ENCODE measurements at places on chromosomes 2 and 18. TPM values are rescaled to one million over a fixed set of nuclear protein-coding genes. Genes with fewer than 3 reads are reported as not detected.
A peak's percentile ranks its signal among the peaks of the same experiment; 100 is the strongest.

DNA sequence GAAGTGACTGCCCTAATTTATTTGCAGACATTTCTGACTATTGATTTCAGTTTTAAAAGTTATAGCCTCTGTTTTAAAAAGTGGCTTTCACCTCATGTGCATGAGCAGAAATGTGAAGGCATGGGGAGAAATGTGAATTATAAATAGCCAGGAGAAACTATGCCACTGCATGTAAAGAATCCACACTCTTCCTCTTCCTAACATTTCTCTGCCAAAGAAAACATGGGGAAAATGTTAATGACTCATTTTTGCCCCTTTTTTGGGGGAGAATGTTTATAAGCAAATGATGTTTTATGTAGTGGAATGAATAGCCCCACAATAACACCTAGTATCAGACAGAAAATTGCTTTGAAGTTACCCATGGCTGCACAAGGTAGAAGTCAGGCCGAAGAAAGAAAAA, 249.0 kb upstream of the TANK start:
- no peak for DNase-seq

DNA sequence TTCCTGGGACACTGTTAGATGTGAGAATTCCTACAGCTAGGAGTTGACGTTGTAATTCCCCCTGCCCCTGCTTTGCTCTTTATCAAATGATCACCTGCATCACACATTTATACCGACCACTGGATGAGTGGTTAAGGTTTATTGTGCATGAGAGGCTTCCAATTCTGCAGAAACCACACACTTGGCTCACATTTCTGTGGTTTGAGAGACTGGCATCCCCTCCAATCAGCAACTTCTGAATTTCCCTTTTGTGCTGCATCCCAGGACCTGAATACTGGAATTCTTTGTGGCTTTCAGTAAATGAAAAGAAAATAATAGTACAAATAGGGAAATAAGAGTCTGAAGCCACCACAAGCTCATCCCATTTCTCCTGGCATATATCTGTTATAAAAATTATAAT, 628.7 kb upstream of the PIK3C3 start:
- DNase-seq = no peak

DNA sequence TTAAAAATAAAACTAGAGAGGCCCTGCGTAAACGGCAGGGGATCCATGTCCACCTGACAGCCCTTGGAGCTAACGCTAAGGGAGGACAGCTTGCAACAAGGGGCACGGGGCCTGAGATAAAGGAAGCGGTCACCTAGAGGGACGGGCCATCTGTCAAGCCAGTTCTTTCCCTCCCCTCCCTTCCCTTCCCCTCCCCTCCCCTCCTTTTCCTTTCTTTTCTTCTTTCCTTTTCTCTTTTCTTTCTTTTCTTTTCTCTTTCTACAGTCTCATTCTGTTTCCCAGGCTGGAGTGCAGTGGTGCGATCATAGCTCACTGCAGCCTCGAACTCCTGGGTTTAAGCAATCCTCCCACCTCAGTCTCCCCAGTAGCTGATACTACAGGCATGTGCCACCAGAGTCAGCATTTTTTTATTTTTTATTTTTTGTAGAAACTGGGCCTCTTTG, 34.5 kb upstream of the CTAGE1 start:
- DNase-seq = no peak

HAAO gene
- 4.3 TPM for total RNA-seq

HOXD8 gene
- 4.7 TPM for total RNA-seq

- no peak for DNase-seq
These were observed 156.7 kb downstream of the LPIN1 start for GRCh38 chr2:11903085-11903606.

GRCh38 chr2:101521487-101521886, 46.6 kb upstream of the RFX8 start:
- no peak for DNase-seq

GRCh38 chr18:52567360-52567759, 227.4 kb downstream of the DCC start:
- DNase-seq = no peak

- no peak for DNase-seq
These were observed 219.8 kb downstream of the SH3BP4 start for GRCh38 chr2:235171550-235172031.

SMYD1 gene
- total RNA-seq = 0.04 TPM

EPAS1 gene
- 249 TPM for total RNA-seq

ABCG5 gene
- total RNA-seq = not detected

FOXD4L1 gene
- total RNA-seq = not detected

DNA sequence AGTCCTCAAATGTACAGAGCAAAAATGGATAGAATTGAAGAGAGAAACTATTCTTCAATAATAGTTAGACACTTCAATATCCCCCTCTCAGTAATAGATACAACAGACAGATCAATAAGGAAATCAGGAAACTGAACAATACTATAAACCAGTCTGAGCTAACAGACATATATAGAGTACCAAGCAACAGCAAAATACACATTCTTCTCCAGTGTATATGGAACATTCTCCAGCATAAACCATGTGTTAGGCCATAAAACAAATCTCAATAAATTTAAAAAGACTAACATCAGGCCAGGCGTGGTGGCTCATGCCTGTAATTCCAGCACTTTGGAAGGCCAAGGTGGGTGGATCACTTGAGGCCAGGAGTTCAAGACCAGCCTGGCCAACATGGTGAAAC, 43.7 kb upstream of the AMMECR1L start:
- DNase-seq = no peak

DNA sequence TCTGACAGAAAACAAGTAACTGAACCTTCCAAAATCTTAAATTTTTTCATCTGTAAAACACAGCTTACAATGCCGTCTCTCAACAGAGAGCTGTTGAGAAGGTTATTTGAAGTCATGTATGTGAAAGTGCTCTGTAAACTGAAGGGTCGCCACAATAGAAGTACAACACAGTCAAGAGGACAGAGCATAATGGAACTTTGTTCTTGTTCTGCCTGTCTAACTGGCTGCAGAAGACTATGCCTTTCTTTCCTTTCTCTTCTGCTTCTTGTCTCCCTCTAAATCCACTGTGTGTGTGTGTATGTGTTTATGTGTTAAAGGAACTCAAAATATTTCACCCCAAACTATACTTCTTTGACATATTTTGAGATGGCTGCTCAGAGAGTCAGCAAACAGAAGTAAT, 365.8 kb upstream of the RND3 start:
- DNase-seq = no peak

DOK6 gene
- 0.21 TPM for total RNA-seq

PUS10 gene
- 3.6 TPM for total RNA-seq

DNA sequence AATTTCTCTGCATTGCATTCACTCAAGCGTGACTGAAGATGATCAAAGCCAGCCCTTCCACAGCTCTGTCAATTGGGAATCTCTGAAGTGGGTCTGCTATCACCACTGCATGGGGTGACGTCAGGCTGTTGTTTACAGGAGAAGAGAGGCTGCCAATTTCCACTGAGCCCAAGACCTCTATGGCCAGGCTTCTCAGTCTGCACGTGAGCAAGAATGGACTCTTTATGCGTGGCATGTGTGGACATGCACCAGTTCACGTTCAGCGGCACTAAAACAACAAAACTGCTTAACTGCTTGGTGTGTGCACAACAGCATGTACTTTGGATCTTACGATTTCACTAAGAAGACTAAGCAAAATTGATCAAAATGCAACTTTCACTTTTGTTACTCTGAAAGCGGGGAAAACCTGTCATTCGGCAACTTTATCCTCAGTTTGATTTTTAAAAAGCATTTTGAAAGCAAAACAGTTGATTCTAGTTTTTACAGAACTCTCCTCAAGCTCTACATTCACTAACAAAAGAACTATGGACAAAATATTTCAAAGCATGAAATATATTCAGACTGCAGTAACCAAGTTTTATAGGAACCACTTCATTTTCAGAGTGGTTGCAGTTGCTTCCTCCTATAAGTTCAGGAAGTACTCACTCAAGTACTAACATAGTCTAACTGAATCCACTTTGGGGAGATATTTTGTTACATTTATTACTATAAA, 77.0 kb upstream of the SERTAD2 start:
- DNase-seq = peak; percentile 83

DNA sequence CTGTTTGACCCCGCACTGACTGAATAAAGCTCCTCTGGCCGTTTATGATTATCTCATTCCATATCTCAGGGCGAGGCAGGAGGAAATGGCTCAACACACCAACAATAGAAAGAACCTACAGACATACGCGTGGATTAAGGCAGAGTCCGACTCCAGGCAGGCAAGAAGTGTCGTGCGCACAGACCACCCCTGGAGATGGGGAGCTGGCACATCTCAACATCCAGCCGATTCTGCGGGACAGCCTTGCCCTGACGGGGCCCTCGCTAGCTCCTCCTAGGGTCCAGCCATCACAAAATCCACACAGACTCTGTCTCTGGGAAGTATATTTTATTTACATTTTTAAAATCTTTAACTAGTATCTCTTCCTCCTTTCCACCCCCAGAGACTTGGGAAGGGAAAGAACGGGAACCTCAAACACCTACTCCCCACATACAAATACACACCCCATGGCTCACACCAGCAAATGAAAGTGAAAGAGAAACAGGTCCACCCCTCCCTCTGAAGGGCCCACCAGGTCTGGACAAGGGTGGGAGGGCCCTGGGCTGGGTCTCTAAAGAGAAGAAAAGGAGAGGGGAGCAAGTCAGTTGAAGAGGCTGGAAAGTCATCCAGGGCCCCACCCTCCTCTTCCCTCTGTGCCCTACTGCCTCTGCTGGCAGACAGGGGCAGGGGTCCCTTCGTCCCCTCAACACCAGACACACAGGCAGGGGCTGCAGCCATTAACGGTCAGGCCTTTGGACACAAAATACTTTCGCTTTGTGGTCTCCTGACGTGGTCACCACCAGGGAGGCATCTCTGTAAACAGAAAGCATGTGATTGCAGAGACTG, 3.2 kb downstream of the GPBAR1 start:
- peak; percentile 52 for DNase-seq

DNA sequence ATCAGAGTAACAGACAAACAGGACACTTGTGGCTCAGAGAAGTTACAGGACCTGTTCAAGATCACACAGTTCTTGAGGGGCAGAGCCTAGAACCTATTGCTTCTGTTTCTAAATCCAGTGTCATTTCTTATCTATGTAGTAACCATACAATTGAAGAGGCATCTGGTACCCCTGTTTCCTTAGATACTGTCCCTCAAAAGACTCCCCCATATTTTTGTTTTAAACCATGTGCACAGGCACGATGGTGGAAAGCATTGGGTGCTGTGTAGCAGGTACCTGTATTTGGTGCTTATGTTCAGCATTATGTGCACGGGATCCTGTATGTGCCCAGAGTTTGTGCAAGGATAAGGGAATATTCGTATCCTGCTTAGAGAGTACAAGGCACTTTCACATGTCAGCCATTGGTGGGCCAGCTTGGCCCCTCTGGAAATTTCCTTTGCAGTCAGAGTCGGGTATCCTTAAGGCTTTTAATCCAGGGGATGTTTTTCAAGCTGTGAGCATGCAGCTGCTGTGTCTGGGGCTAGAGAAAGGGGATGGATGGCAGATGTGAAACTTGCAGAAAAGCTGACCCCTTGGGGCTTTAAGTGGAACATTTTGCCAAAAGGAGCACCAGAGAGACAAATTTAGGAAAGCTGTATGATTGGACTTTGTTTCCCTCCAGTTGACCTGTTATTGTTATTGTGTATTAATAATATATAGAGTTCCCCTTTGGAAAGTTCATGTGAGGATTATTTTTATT, 2.1 kb downstream of the LBH start:
- peak; percentile 62 for DNase-seq

CDK5R2 gene
- total RNA-seq = not detected

DNA sequence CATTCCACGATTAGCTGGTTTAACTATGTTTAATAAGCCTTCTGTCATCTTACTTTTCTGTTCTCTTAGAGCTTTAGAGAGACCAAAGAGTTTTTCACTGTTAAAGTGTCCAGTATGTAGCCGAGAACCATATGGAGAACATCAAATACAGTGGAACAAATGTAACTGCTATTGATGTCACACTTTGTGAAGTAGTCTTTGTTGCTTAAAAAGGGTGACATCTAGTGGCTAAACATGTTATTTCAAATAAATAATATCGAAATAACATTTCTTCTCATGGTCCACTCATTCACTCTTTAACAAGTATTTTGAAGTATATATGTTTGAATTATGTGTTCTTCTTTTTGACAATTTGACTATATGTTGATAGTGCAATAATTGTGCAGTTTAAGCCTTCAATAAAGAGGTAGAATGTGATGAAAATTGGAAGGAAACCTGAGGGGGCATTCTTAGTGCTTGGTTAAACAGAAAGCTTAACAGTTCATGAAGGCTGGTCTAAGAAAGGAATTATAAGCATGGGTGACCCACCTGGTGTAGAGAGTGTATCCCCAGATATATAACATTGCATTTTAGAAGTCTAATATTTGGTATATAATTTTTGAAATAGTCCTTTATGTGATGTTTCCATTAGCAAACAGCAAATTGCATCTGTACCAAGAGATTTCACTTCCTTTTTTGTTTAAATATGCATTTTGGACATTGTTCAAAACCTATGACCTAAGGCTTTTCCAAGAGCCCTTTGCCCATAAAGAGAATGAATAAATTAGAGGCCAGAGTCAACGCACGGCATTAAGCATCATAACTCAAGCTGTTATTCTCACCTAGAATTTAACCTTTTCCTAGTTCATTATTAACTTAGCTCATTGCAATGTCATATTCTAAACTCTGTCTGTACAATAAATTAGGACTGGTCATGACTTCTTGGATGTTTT, 112.1 kb downstream of the KYNU start:
- DNase-seq = no peak

DNA sequence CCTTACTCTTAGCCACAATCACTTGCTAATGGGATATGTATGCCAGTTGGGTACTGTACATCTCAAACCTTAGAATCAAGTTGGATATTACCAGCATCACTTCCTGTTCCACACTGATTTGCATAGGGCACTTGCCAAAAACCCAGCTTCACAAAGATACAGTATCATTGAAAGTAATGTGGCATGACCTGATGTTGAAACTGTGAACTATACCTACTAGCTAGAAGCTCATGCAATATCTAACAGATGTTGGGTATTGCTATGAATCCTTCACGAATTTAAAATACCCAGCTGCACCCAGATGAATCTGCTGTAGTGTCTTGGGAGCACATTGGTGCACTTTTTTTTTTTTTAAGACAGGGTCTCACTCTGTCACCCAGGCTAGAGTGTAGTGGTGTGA, 6.5 kb upstream of the STAMBP start:
- no peak for DNase-seq

GRCh38 chr2:191030521-191031154, 16.7 kb upstream of the STAT1 start:
- DNase-seq = no peak

- DNase-seq = peak; percentile 66
These were observed 102.9 kb upstream of the SLC8A1 start for GRCh38 chr2:40554665-40555294.

SLC35F6 gene
- total RNA-seq = 86.0 TPM

DNA sequence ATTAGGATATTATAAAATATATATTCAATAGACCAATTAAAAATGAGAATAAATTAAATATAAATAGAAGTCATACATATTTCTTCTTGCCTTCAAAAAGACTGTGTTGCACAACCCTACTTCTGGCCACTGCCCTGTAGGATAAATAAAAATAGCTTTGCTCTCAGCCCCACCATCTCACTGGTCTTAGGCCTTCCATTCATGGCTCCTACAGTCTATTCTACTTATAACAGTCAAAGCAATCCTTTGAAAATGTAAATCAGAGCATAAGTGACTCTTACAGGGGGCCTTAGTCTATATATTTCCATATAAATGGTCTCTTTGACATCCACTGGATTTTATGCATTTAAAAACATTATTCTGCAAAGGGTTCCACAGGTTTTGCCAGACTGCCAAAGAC, 72.9 kb downstream of the KLF7 start:
- no peak for DNase-seq

TSPYL6 gene
- total RNA-seq = not detected

L3MBTL4 gene
- total RNA-seq = 11.3 TPM

GRCh38 chr2:127024769-127025358, 82.1 kb downstream of the BIN1 start:
- DNase-seq = no peak

LHCGR gene
- not detected for total RNA-seq

- DNase-seq = no peak
These were observed 10.1 kb upstream of the UNC80 start for GRCh38 chr2:209761566-209761965.
